ENCODE measurements at places on chromosomes 4 and X. TPM values are rescaled to one million over a fixed set of nuclear protein-coding genes. Genes with fewer than 3 reads are reported as not detected.

The CDX4 gene
- not detected for total RNA-seq

The MTTP gene
- 3.3 TPM for total RNA-seq

The ETDA gene
- total RNA-seq: not detected

The SEPSECS gene
- 5.0 TPM for total RNA-seq

The DGKK gene
- not detected for total RNA-seq

The TCEAL9 gene
- 16.2 TPM for total RNA-seq

The NPNT gene
- 2.1 TPM for total RNA-seq

The RAB33A gene
- total RNA-seq: 0.24 TPM

The KLF8 gene
- total RNA-seq: 3.2 TPM

The VCX gene
- total RNA-seq: not detected

The CTAG2 gene
- total RNA-seq: not detected

The LANCL3 gene
- total RNA-seq: 0.05 TPM

The SLC7A11 gene
- total RNA-seq: 0.08 TPM

The JADE1 gene
- 26.0 TPM for total RNA-seq

The CLTRN gene
- 0.94 TPM for total RNA-seq

The RNF212 gene
- total RNA-seq: 0.30 TPM

The VSIG1 gene
- total RNA-seq: not detected

The OPRPN gene
- not detected for total RNA-seq

The NEXMIF gene
- total RNA-seq: 0.16 TPM

The DSPP gene
- total RNA-seq: not detected

The NPY2R gene
- not detected for total RNA-seq

The ITIH6 gene
- total RNA-seq: not detected

The BEND4 gene
- total RNA-seq: 0.05 TPM

The MID1IP1 gene
- total RNA-seq: 57.4 TPM

The GABRA4 gene
- total RNA-seq: 5.9 TPM

The USP26 gene
- total RNA-seq: not detected

The COL25A1 gene
- total RNA-seq: 0.24 TPM

The CCKAR gene
- not detected for total RNA-seq

The PLP1 gene
- total RNA-seq: 10.0 TPM

The NKX1-1 gene
- not detected for total RNA-seq

The MID2 gene
- 6.2 TPM for total RNA-seq

The HPGDS gene
- total RNA-seq: 3.3 TPM

The GAGE12F gene
- total RNA-seq: not detected

The RNF175 gene
- 0.38 TPM for total RNA-seq

The PDCL2 gene
- total RNA-seq: not detected

The MAGEB10 gene
- total RNA-seq: not detected

The HTT-AS gene
- total RNA-seq: not detected

The PARM1 gene
- 65.2 TPM for total RNA-seq

The CLNK gene
- not detected for total RNA-seq

The PNMA5 gene
- total RNA-seq: not detected

The MAGEE1 gene
- 2.5 TPM for total RNA-seq

The ASB12 gene
- 2.7 TPM for total RNA-seq

The ATP8A1 gene
- 19.3 TPM for total RNA-seq

The CT45A5 gene
- total RNA-seq: not detected

The MPC1L gene
- total RNA-seq: not detected

The MAGEA8 gene
- not detected for total RNA-seq

The ABLIM2 gene
- 26.8 TPM for total RNA-seq

The F9 gene
- not detected for total RNA-seq

The DCAF8L2 gene
- not detected for total RNA-seq

The ZDHHC15 gene
- total RNA-seq: 2.8 TPM

The CHST7 gene
- 14.2 TPM for total RNA-seq

Data from Right ventricle myocardium superior (tissue), 1 donor.